ENCODE measurements at places on chromosomes 11 and 22. TPM values are rescaled to one million over a fixed set of nuclear protein-coding genes. Genes with fewer than 3 reads are reported as not detected.

DNA sequence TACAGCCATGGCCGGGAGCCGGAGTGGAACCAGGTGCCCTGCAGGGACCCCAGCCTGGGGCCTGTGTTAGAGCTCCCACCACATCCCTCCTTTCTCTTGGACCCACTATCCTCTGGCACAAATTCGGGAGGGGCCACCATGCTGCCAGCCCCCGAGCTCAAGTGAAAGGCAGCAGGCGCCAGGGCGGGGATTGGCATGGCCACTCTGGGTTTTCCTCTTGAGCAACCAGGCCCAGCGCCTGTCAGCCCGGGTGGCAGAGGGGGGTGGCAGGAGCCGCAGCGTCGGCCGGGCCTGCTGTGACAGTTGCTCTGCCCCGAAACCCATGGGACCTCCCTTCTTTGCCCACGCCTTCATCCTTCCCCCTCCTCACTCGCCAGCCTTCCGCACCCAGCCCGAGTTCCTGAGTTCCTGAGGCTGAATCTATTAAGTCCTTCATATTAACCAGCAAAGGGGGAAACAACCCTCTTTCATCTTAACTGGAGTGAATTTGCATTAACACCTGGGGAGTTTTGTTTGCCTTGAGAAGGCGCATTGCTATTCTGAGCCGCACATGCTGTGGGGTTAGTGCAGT, 16.8 kb upstream of the CABP7 start:
- no peak for DNase-seq

GRCh38 chr11:5737670-5738392, 1.6 kb downstream of the OR56B1 start:
- DNase-seq = no peak

Gene BLID
- not detected for total RNA-seq

Gene C22orf42
- total RNA-seq = not detected

- no peak for DNase-seq
These were observed 3.2 kb downstream of the MAPK11 start for GRCh38 chr22:50266994-50267393.

DNA sequence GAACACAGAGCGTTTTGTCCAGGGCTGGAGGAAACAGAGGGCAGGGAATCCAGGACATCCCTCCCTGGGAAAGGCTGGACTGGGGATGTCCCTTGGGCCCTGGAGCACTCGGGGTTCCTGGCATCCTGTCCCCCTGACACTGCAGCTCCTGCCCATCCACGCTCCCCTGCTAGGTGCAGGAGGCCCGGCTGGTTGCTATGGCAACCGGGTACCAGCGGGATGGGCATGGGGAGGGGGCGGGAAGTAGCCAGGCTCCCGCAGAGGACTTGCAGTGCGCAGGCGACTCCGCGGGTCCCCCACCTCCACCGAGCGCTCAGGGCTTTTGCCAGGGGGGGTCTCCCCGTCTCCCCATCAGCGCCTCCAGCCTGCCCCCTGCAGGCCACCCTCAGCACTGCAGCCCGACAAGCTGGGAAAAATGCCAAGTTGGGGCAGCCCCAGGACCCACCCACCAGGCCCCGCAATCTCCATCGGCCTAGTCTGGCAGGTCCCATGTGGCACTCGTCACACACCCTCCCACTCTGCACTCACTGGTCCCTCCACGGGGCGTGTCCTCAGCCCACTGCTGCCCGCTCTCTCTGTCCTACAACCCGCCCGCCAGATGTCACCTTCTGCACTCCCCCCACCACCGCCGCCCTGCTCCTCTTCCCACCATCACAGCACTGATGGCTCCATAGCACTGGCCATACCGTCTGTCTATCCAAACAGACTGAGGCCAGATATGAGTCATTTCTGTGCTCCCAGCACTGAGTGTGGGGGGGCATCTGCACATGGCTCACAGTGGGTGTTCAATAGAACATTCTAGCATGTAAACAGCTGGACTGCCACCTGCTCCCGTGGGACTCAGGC, 31.5 kb downstream of the KIAA0930 start:
- DNase-seq = peak; percentile 29

Gene UCP3
- 1.9 TPM for total RNA-seq

DNA sequence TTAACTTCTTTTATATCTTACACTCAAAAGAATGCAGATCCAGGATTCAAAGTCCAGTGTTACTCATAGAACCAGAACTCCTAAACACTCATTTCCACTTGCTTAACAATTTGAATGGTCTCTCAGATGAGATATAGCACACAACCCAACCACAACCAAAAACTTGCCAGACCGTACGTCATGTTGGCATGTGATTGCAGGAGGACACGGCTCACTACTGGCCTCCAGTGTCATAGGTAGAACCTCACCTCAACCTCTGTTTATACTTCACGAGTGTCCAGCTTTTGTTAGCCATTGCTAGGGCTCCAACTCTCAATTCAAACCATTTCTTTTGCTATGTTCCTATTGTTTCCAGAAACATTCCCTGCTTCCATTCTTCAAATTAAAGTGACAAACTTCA, 58.5 kb upstream of the PDGFD start:
- no peak for DNase-seq

Gene OR5B21
- total RNA-seq = not detected

- no peak for DNase-seq
These were observed 109.4 kb downstream of the RCN1 start for GRCh38 chr11:32200136-32200847.

GRCh38 chr22:48306785-48307510, 1520.7 kb downstream of the BRD1 start:
- DNase-seq = no peak

GRCh38 chr11:39725081-39725480, 1734.4 kb downstream of the LRRC4C start:
- DNase-seq = no peak

- DNase-seq = no peak
These were observed 39.6 kb downstream of the BTBD10 start for GRCh38 chr11:13423372-13423771.

GRCh38 chr11:35661534-35661933, 1.0 kb upstream of the TRIM44 start:
- no peak for DNase-seq

Gene CNIH2
- 3.5 TPM for total RNA-seq

DNA sequence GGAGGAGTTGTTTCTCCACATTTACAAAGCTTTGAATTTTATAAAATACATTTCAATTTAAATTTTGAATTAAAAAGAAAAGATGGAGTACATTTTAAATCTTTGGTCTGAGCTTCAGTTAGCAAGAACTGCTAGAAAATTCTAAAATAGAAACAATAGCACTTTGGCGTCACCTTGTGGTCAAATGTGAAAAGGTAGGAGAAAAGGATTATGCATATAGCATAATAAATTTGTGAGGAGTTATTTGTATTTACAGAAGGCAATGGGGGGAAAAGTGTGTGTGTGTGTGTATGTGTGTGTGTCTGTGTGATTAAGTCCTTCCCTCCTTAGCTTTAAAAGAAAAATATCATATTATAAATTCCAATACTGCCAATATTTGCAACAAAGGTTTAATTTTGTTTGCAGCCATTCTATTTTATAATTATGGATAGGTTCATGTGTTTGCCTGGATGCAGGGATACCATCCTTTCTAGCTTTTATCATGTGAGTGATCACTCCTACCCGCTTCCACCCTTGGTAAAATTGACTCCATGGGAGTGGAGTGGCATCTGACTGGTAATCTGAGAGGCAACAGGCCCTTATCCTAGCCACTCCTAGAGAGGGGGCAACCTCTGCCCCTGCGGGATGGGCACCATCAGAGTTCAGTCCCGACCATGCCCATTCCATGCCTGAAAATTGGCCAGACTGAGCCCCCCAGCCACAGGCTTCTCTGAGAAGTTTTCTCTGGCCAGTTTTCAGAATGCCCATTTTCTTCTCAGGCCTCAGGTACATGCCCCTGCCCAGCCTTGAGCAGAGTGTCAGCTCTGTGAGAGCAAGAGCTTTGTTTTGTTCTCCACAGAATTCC, 13.6 kb upstream of the LGR4 start:
- DNase-seq = peak; percentile 62

Gene DNAJC4
- 28.0 TPM for total RNA-seq

DNA sequence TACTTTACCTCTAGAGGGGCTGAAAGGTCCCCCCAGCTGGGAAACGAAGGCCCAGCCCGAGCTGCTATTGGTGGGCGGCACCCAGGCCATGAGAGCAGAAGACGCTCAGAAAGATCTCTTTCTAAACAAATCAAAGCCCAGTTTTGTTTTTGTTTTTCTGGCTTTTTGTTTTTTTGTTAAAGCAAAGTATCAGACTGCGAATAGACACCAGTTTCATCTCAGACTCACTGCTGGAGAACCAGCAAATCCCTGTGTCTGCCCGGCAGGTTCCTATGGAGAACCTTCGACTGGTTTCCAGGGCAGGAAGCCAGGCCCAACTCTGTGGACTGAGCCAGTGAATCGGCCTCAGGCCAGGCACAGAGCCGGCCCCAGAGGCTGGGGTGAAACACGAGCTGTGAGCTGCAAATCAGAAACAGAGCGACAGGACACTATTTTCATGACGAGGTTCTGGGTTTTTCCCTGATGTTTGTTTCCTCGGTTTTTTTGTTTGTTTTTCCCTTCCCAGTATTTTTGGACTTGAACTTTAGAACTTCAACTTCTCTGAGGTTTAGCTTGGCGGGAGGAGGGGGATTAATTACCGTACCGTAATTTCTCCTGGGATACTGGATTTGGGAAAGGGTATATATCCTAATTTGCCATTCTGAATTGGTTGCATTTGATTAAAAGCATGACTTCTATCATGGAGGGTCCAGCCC, 16.0 kb upstream of the B4GALNT4 start:
- peak; percentile 25 for DNase-seq

GRCh38 chr11:72236083-72236697, 7.8 kb downstream of the PHOX2A start:
- no peak for DNase-seq

Gene OR5D13
- not detected for total RNA-seq

DNA sequence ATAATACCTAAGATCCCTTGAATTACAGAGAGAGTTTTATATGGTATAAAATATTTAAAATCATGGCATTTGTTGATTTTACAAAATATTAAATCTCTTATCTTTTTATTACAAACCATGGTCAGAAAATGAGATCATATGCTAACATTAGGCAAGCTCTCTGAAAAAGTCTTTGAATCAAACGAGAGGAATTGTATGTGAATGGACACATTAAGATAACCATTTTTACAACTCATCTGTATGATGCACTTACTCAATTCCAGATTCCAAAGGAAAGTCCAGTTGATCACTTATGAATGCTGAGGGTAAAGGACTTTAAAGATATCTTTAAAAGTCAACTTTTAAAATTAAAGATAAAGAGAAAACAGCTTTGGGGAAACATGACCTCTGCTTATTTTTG, 83.5 kb upstream of the LUZP2 start:
- no peak for DNase-seq

DNA sequence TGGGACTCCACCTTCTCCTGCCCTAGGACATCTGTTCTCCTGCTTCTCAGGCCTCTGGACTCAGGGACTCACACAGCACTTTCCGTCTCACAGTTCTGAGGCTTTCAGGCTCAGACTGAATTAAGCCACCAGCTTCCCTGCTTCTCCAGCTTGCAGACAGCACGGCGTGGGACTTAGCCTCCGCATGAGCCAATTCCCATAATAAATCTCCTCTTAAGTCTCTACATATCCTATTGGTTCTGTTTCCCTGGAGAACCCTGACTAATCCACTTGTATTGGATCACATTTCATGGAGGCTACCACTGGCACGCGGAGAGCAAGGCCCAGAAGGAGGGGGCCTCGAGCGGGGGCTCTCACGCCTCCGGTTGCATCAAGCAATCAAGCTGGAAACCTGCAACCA, 1313.6 kb downstream of the TBC1D22A start:
- DNase-seq = no peak

Gene DCDC1
- 0.68 TPM for total RNA-seq

DNA sequence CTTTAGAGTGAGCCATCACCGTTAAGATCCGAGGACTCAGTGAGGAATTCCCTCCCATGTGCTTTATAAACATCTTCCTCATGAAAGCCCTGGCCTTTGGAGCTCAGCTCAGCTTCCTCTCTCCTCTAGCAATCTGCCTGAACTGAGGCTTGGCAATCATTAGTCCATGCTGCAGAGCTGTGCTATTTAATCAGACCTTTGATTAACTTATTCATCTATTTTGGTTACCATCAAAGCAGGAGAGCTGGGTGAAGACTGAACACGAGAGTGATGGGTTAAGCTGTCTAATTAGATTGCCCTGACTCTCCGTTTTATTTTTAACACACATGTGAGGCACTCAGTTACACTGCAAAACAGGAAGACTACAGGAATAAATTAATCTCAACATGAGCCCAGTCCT, 351.3 kb downstream of the LARGE1 start:
- DNase-seq = no peak

Gene NCAM1
- total RNA-seq = 4.6 TPM

- DNase-seq = no peak
These were observed 243.5 kb downstream of the ETS1 start for GRCh38 chr11:128343870-128344269.

- no peak for DNase-seq
These were observed 110.0 kb downstream of the TP53I11 start for GRCh38 chr11:44840521-44841251.

- DNase-seq = no peak
These were observed 85.0 kb upstream of the RCN1 start for GRCh38 chr11:32005786-32006416.

- DNase-seq = peak; percentile 22
These were observed 72.9 kb downstream of the CTTN start for GRCh38 chr11:70471254-70471653.

DNA sequence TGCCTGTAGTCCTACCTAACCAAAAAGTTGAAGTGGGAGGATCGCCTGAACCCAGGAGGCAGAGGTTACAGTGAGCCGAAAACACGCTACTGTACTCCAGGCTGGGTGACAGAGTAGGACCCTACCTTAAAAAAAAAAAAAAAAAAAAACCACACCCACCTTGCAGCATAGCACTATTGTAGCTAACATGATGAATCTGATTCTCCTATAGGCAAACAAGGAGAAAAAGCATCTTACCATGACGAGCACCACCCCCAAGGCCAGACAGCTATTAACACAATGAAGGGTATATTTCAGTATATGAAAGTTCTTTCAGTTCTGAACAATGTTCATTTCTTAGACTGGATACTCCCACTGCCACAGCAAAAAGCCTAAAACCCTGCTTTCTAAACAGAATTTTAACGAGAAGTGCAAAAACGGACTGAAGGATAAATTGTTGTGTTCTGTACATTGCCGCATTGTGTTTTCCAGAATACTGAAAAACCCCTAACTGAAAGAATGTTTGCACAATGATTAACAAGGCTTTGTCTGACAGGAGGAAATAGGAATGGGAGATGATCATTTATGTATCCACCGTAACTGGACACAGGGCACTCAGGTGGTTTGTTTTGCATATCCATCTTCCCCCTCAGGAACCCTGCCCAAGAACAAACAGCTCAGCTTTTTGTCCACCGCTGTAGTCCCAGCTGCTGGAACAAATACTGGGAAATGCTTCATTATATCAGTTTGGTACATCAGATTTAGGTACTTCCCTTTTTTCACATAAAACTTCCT, 8.9 kb downstream of the PISD start:
- no peak for DNase-seq
